Stimulated activated CD4-positive, alpha-beta T cell treated with anti-CD3 and anti-CD28 coated beads, Interleukin-1b, Interleukin-23, amount 100 ng/mL, for 4 hours (primary cell): ENCODE measurements at places on chromosomes 1 and 21.

- no peak for DNase-seq
These were observed 5.3 kb upstream of the FCER1A start for GRCh38 chr1:159296706-159297375.

GRCh38 chr1:89065079-89065868 is at the start of gene GBP1:
Gene GBP1 (minus strand): TSS chr1:89065208. CDS start chr1:89063234, 1,974 bp downstream.
- peak; percentile 23 for DNase-seq

DNA sequence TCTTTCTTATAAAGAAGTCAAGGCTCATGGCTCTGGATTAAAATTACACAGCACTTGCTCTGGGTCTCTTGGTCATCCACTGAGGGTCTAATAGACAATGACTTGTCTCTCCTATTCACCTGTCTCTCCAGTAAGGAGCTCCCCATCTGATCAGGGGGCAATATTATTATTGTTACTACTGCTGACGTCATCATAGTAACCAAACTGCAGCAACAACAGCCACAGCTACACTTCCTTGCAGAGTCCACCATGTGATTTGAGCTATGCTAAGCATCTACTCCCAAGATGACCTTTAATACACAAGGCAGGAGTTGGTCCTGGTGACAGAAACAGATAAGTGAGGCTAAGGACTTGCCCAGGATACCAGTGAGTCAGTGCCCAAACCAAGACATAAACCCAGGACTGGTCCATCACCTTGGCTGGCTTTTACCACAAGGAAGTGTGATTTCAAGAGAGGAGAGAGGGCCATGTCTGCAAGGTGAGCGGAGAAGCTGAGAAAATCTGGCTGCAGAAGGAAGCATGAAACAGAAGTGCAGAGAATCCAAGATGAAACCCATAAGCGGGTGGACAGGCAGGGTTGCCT is 602.5 kb downstream of the PTPRU start:
- no peak for DNase-seq

DNA sequence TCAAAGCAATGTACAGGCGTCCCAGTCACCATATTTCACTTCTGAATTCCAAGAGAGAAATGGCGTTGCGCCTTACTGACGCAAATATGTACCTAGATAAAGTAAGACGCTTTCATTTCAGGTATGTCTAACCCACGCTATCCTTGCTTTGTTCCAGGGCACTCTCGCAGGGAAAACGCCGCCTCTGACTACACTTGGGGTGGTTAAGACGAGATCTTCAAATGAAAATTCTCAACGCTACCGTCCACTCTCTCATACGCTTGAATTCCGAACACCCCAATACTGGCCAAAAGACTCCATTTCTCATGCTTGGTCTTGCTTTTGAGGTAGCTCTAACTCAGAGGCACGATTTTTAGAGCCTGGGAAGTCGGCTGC is 736 bp upstream of the ZMPSTE24 start:
- DNase-seq: no peak

DNA sequence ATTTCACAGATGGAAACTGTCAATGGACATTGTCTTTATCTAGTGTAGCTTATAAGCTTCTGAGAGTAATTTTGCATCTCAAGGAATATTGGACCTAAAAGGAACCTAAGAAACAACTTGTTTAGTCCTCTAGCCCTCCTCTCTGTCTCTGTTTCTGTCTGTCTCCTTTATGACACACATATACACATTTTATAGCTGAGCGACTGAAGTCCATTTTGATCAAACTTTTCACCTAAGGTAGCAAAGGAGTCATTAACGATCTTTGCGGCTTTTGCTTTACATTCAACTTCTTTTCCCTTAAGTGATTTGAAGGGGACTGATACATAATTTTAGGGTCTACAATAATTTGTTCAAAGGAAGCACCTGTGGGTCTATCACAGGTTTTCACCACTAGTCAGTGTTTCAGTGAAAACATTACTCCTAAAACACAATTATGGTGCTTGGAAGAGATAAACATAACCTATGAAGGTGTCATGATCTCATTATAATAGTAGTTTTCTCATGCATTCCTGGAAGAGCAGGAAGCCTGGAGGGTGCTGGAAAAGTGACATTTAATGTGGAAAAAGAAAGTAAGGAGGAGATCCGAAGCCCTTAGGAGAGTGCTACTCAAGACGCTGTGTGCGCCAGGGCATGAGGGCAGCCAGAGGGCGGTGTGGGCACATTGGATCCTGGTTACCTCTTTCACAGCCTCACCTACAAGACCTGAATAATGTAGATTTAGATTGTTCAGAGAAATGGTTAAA is 248.6 kb downstream of the DNM3 start:
- peak; percentile 46 for DNase-seq

DNA sequence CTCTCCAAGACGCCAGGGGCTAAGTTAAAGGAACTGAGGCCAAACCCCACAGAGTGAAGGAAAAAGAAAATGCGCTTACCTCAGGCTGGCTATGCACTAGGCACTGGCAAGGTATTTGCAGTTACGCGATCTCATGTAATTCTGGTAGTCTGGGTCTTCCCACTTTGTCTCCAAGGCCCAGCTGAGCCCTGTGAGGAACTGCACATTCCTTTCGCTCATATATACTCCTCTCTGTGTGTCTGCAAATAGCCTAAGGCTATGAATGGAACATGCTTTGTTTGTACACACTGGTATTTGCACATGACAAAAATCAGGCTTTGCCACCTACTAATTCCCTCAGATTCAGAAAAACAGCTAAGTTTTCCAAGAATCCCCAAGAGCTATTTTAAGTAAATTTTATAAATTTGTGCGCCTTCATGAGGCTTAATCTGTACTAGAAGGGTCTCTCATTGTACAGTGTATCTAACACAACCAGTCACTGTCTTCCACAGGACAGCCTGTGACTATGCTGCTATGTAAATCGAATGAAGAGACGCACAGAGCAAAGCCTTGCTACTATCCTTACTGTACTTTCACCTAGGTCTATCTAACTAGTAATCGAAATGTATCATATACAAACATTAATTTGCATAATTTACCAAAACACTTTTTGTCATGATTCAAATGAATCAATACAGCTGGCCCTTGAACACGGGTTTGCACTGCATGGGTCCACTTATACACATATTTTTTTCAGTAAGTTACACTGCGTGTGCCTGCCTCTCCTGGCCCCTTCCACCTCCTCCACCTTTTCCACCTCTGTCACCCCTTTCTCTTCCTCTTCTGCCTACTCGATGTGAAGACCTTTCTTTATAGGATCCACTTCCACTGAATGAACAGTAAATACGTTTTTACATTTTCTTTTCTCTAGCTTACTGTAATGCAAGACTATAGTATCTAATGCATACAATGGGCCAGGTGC is 87.0 kb downstream of the SIPA1L2 start:
- DNase-seq: no peak

GRCh38 chr1:62198781-62199125 is 4.1 kb downstream of the L1TD1 start:
- no peak for DNase-seq

DNA sequence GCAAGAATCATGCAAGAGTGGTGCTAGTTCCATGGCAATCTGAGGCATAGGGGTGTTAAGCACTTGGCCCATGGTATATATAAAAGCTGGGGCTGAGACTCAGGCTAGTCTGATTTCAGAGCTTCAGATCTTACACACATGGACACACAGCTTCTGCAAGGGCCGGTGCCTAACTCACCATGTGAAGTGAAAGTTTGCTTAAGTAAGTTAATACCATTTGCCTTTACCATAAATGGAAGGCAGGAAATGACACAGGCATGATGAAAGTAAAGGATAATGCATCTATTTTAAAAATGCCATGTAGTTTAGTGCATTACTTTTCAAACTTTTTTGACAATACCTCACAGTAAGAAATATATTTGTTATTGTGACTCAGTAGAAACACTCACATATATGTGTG is 122.6 kb downstream of the KCNJ6 start:
- DNase-seq: no peak

DNA sequence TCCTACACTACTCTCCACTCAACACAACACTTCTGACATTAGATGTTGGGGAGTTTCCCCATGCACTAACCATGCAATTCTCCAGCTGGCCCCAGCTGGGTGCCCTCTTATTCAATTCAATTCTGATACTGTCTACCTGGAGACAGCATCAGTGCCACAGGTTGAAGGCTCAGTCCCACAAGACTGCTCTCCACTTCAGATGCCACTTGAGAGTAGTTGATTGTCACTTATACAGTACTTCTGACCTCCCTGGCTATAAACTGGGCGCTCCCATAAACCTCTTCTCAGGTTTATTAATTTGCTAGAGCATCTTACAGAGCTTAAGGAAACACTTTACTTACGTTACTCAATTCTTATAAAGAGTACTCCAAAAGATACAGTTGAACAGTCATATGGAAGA is 442.3 kb downstream of the LRRIQ3 start:
- no peak for DNase-seq

GRCh38 chr21:46151989-46152926 is 3.1 kb downstream of the FTCD start:
- DNase-seq: no peak

DNA sequence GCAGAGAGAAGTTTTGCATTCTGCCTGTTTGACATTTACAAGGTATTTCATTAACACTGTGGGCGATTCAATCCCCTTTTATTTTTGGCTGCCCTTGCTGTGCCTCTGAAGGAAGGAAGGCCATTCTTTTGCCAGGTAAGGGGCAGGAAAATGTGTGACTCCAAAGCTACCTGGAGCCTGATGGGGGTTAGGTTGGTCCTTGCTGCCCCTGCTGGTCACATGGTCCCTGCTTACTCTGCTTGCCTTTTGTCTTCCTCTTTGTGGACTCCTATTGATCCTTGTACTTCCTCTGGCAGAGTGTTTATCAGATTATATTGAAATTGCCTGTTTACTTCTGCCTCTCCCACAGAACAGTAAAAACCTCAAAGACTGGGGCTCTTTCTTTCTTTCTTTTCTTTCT is 65.7 kb downstream of the ST6GALNAC3 start:
- no peak for DNase-seq

GRCh38 chr1:218667781-218668516 is 322.8 kb downstream of the TGFB2 start:
- DNase-seq: no peak

- no peak for DNase-seq
These were observed 12.9 kb upstream of the LELP1 start for GRCh38 chr1:153190373-153190772.

DNA sequence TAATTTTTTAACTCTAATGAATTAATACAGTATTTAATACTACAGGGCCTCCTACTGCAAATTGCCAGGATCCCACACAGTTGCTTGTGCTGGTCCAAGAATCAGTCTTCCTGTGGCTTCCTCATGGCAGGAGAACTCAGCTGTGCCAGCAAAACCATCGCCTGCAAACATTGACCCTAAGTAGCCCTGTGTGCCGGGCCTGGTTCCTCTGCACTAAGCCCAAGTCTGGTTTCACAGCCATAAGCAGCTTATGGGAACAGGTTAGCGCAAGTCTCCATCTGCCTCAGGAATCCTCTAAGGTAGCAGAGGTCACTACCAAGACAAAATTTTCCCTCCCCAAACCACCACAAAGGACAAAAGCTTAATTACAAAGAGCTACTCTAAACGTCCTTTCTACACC is 216.6 kb downstream of the PLA2G4A start:
- no peak for DNase-seq
